ENCODE measurements at places on chromosomes 12 and 14.

DNA sequence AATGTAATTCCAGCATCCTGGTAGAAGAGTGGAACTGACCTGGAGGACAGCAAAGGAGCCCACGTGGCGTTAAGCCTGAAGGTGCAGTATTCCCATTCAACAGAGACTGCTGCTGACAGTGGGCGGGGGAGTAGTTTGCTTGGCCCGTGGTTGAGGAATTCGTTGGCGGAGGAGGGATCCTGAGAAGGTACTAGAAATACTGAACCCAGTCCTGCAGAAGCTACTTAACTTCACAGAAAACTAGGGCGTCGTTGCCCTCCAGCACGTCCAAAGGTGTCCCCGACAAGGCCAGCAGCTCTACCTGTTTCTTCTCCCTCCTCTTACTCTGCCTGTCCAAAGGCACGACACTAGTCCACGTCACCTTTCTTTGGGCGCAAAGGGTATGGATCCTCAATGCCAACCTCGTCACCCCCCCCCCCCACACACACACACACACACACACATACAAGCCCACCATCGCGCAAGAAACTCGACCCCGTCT is 303 bp downstream of the PUS7L start:
- no peak for DNase-seq

GRCh38 chr14:75449036-75449435 is 21.2 kb downstream of the JDP2 start:
- no peak for DNase-seq

GRCh38 chr14:23228812-23229211 is 8.9 kb upstream of the RNF212B start:
- no peak for DNase-seq

DNA sequence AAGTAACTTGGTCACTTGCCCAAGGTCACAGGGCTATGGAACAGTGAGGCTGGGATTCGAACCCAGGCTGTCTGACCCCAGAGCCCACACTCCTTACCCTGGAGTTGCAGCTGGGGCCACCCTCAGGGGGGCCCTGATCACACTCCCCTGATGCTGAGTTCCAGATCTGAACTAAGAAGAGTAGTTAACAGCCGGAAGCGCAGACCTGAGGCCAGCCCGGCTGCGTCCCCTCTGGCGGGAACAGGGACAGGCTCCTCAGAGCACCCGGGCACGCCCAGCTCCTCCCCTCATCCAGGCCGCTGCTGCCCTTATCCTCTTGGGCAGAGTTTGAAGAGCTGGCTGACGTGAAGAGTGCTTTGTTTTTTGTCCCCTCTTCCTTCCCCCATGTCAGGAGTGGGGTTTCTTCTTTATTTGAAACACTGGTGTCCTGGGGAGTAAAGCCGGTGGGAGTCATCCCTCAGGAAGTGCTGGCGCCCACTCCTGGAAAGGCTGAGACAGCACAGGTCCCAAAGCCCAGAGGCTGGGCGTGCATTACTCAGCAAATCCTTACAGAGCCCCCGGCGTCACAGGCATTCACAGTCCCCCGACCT is 8.7 kb downstream of the PHB2 start:
- DNase-seq: no peak

Measured in NCI-H1092 (cell line).